ENCODE measurements at places on chromosomes 7 and 10. TPM values are rescaled to one million over a fixed set of nuclear protein-coding genes. Genes with fewer than 3 reads are reported as not detected.

Gene LIPK
- not detected for total RNA-seq

- H3K27me3 ChIP-seq = no peaks in the 10 kb centered on the region
- H3K4me3 ChIP-seq = no peak overlapping the region
- H3K27ac ChIP-seq = no peak overlapping the region
- no peaks in the 10 kb centered on the region for H3K4me1 ChIP-seq
- no peaks in the 10 kb centered on the region for H3K36me3 ChIP-seq
Observed at GRCh38 chr10:94673614-94674321, 9.8 kb upstream of the CYP2C18 start.

GRCh38 chr10:90420637-90421318 lies 437.1 kb downstream of the HTR7 start:
- no peaks in the 10 kb centered on the region for H3K36me3 ChIP-seq
- DNase-seq = no peak
- no peaks in the 10 kb centered on the region for H3K27me3 ChIP-seq
- H3K27ac ChIP-seq = no peak overlapping the region
- peaks cover 31% of the 10 kb centered on the region for H3K4me1 ChIP-seq

GRCh38 chr7:92720604-92721350 lies 115.6 kb downstream of the CDK6 start:
- no peaks in the 10 kb centered on the region for H3K27me3 ChIP-seq
- H3K27ac ChIP-seq = no peak overlapping the region
- H3K4me3 ChIP-seq = no peak overlapping the region
- no peak for DNase-seq
- peaks cover 43% of the 10 kb centered on the region for H3K4me1 ChIP-seq
- peaks cover 19% of the 10 kb centered on the region for H3K36me3 ChIP-seq

GRCh38 chr7:124033807-124034753 lies 1.2 kb upstream of the TMEM229A start:
- no peaks in the 10 kb centered on the region for H3K4me1 ChIP-seq
- H3K27me3 ChIP-seq = peaks cover 18% of the 10 kb centered on the region
- no peak for DNase-seq
- H3K27ac ChIP-seq = no peak overlapping the region

Gene GALNT17
- total RNA-seq = 0.36 TPM

DNA sequence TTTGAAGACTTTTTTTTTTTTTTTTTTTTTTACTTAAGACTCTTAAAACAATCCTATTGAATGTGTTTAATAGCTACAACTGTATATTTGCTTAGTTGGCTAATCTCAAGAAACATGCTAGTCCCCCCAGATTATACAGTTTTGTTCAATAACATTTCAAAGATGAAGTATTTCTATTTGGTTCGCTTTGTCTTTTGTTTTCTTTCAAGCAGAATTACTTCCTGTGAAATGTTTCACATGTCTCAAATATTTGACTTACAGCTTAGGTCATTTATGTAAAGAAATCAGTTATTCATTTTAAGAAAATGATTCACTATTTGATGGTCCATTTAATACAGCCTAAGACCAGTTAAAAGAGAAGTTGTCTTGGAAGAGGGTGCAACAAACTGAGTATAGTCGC lies 12.8 kb upstream of the LAMB1 start:
- H3K4me3 ChIP-seq = no peak overlapping the region
- no peak for DNase-seq
- H3K36me3 ChIP-seq = no peaks in the 10 kb centered on the region
- no peaks in the 10 kb centered on the region for H3K27me3 ChIP-seq
- H3K27ac ChIP-seq = peak overlapping the region; percentile 82

Gene ASB10
- not detected for total RNA-seq

GRCh38 chr7:91276909-91277308 lies 12.7 kb downstream of the FZD1 start:
- H3K4me1 ChIP-seq = peaks cover 4% of the 10 kb centered on the region
- H3K27ac ChIP-seq = no peak overlapping the region
- DNase-seq = no peak
- H3K4me3 ChIP-seq = no peak overlapping the region
- no peaks in the 10 kb centered on the region for H3K36me3 ChIP-seq
- no peaks in the 10 kb centered on the region for H3K27me3 ChIP-seq

Gene ACADSB
- total RNA-seq = 8.5 TPM

GRCh38 chr7:108093851-108094331 lies 36.3 kb downstream of the LAMB4 start:
- H3K4me3 ChIP-seq = no peak overlapping the region
- H3K4me1 ChIP-seq = peaks cover 24% of the 10 kb centered on the region
- H3K27me3 ChIP-seq = no peaks in the 10 kb centered on the region

GRCh38 chr7:124162667-124163066 lies 129.8 kb upstream of the TMEM229A start:
- no peaks in the 10 kb centered on the region for H3K4me1 ChIP-seq
- no peak overlapping the region for H3K4me3 ChIP-seq
- H3K36me3 ChIP-seq = no peaks in the 10 kb centered on the region
- DNase-seq = no peak
- no peak overlapping the region for H3K27ac ChIP-seq

Gene MINDY3
- 36.6 TPM for total RNA-seq

GRCh38 chr7:146486519-146486918 lies 369.9 kb downstream of the CNTNAP2 start:
- no peak overlapping the region for H3K27ac ChIP-seq
- no peak overlapping the region for H3K4me3 ChIP-seq
- H3K36me3 ChIP-seq = no peaks in the 10 kb centered on the region
- no peaks in the 10 kb centered on the region for H3K27me3 ChIP-seq
- no peak for DNase-seq

DNA sequence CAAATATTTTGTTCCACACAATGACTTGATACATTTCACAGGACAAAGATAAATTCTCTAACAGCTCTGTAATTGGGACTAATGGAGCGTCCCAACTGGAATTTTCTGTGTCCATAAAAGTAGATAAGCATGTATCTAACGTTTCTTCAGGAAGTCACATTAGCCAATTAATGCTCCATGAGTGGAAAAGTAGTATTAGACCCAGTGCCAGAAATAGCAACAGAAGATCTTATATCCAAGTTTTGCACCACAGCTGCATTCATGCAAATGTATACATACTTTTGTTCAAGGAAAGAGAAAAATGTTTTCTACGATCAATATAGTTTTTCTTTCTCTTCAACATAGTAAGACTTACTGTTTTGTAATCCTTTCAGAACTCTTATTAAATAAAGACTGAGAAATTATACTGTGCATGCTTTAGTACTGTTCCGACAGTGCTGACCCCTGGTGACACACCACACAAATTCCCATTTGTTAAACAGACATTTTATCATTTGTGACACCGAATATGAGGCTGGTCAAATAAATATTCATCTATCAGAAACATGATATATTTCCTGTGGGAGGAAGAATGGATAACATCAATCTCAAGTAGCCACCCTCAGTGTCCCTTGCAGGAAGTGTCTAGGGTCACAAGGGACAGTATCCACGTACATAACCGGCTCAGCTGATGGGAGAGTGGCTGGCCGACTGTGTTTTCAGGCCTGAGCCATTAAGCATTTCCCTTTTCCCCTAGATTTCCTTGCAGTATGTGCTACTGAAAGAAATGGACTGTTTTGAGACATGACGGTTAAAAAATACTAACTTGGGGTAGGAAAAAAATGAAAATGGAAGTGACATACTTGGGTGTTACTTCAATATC lies 102.1 kb upstream of the RSU1 start:
- H3K27me3 ChIP-seq = no peaks in the 10 kb centered on the region
- H3K4me1 ChIP-seq = no peaks in the 10 kb centered on the region
- no peaks in the 10 kb centered on the region for H3K36me3 ChIP-seq
- no peak overlapping the region for H3K27ac ChIP-seq
- no peak overlapping the region for H3K4me3 ChIP-seq

Gene SYNPO2L
- total RNA-seq = under 0.01 TPM

Gene CYP3A4
- not detected for total RNA-seq

DNA sequence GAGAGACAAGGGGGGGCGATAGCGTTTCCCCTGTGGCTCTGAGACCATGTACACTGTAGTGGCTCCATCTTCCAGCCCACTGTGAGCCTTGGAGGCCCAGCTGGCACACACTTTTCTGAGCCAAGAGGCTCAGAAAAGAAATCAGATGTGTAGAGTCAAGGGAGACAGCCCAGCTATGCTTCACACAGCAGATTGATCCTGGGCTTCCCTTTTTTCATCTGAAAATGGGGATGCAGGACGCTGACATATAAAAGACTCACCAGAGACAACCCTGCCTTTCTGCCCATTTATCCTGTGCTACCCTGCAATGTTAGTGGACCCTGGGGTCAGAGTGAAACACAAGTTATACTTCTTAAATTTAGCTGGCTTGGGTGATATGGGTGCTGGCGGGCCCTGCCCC lies 14.3 kb downstream of the TMEM273 start:
- H3K27me3 ChIP-seq = no peaks in the 10 kb centered on the region
- H3K27ac ChIP-seq = no peak overlapping the region
- peaks cover 13% of the 10 kb centered on the region for H3K4me1 ChIP-seq
- no peak for DNase-seq

GRCh38 chr10:46543466-46544377 lies 12.7 kb downstream of the GPRIN2 start:
- H3K4me1 ChIP-seq = peaks cover 10% of the 10 kb centered on the region
- no peak overlapping the region for H3K4me3 ChIP-seq
- no peak overlapping the region for H3K27ac ChIP-seq
- DNase-seq = peak; percentile 82
- no peaks in the 10 kb centered on the region for H3K36me3 ChIP-seq
- H3K27me3 ChIP-seq = peaks cover 9% of the 10 kb centered on the region

DNA sequence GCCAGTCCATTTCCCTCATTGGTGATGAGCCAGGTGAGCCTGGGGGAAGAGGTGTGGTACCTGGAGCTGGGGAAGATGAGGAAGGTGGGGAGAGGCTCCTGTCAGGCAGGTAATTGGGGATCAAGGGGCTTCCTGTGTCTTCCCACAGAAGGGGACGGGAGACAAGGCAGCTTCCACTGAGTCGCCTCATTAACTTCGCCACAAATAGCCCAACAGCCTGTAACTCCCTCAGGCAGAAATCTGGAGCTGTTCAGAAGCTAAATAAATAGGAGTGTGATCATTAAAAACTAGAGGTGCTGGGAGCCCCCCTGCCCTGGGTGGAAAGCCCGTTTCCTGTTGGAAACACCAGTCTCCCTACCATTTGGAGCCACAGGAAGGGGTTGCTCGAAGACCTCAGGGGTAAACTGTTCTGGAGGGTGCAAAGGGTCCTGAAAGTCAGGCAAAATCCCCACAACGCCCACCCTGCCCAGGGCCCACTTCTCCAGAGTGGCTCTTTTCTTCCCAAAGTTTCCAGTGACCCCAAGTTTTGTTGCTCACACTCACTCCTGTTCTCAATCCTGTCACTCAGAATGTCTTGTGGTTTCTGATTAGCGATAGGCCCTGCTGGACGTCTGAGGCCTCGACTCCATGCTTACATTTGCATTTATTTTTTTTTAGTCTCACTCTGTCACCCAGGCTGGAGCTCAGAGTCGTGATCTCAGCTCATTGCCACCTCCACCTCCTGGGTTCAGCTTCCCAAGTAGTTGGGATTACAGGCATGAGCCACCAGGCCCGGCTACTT lies 25.7 kb downstream of the UNC5B start:
- peak; percentile 78 for DNase-seq
- peaks cover 81% of the 10 kb centered on the region for H3K4me1 ChIP-seq
- H3K27ac ChIP-seq = no peak overlapping the region
- H3K36me3 ChIP-seq = no peaks in the 10 kb centered on the region
- H3K4me3 ChIP-seq = no peak overlapping the region
- no peaks in the 10 kb centered on the region for H3K27me3 ChIP-seq

DNA sequence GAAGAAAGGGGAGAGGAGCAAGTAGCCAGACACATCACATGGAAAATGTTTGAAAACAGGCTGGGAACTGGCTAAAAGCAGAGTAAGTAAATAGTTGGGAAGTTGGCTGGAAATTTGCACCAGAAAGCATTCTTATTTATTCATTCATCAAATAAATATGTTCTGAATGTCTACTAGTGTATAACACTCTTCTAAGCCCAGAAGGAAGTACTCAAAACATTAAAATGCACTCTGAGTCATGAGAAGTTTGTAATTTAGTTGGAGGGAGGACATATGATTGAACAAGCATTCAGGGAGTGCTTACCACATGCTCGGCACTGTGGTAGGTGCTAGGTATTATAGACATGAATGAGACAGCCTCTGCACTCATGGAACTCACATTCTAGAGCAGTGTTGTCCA lies 37.0 kb upstream of the CNNM1 start:
- H3K4me1 ChIP-seq = no peaks in the 10 kb centered on the region
- no peaks in the 10 kb centered on the region for H3K27me3 ChIP-seq
- H3K27ac ChIP-seq = no peak overlapping the region
- H3K36me3 ChIP-seq = no peaks in the 10 kb centered on the region

Gene EIF5AL1
- total RNA-seq = 0.72 TPM

Gene GNG11
- total RNA-seq = 8.8 TPM

DNA sequence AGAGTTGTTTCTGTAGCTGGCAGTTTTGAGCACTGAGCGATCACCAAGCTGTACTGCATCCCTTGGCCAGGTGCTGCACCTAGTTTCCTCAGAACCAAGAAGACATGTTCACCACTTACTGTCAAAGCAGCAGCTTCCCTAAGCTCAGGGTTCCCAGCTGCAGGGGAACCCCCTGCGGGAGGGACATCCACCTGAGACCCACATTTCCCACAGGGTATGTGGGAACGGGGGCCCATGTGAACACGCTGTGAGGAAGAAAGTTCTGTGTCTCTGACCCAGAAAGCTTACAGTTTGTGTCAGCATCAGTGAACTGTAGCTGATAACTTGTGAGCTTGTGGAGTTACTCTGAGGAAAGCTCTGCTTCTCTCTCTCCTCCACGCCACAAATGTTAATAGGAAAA lies 436.8 kb upstream of the IGFBP3 start:
- no peaks in the 10 kb centered on the region for H3K4me1 ChIP-seq
- H3K27me3 ChIP-seq = no peaks in the 10 kb centered on the region
- no peak overlapping the region for H3K27ac ChIP-seq
- peak; percentile 31 for DNase-seq
- no peak overlapping the region for H3K4me3 ChIP-seq
- H3K36me3 ChIP-seq = no peaks in the 10 kb centered on the region

- no peak overlapping the region for H3K27ac ChIP-seq
- no peak overlapping the region for H3K4me3 ChIP-seq
- H3K4me1 ChIP-seq = no peaks in the 10 kb centered on the region
Observed at GRCh38 chr10:101485207-101485606, 102.8 kb downstream of the POLL start.

Gene FEZF1
- not detected for total RNA-seq

DNA sequence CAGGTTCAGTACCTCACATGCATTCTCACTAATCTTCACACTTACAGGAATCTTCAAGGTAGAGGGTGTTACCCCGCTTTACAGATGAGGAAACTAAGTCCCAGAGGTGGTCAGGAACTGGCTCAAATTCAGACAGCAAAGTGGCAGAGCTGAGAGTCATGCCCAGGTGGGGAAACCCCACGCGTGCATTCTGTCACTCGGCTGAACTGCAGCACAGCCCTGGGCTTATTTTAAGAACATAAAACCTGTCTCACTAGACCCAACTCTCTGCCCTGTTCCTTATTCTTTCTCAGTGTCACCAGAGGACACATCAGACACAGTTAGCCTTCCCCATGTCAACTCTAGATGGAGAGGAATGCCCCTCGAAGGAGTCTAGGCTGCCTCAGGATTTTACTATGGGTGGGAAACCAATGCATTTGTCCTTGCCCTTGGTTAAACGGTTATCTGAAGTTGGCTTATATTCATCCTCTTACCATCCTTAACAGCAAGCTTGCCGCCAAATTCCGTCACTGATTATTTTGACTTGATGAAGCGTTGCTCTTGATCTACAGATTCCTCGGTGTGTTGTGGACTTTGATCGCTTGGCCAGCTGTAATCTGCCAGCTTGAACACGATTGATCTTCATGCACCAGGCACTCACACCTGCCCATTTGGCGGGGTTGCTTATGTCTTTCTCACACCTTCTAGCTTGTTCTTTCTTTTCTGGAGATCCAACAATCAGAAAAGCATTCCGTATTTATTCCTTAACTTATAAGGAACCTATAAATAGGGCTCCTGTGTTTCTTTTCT lies 627.9 kb downstream of the SDK1 start:
- no peak overlapping the region for H3K27ac ChIP-seq
- H3K36me3 ChIP-seq = no peaks in the 10 kb centered on the region
- H3K27me3 ChIP-seq = no peaks in the 10 kb centered on the region
- H3K4me1 ChIP-seq = no peaks in the 10 kb centered on the region

All from osteoblast (primary cell).